ENCODE measurements at places on chromosomes 1 and 21. TPM values are rescaled to one million over a fixed set of nuclear protein-coding genes. Genes with fewer than 3 reads are reported as not detected.

AQP10 gene
- total RNA-seq, result not detected

DNA sequence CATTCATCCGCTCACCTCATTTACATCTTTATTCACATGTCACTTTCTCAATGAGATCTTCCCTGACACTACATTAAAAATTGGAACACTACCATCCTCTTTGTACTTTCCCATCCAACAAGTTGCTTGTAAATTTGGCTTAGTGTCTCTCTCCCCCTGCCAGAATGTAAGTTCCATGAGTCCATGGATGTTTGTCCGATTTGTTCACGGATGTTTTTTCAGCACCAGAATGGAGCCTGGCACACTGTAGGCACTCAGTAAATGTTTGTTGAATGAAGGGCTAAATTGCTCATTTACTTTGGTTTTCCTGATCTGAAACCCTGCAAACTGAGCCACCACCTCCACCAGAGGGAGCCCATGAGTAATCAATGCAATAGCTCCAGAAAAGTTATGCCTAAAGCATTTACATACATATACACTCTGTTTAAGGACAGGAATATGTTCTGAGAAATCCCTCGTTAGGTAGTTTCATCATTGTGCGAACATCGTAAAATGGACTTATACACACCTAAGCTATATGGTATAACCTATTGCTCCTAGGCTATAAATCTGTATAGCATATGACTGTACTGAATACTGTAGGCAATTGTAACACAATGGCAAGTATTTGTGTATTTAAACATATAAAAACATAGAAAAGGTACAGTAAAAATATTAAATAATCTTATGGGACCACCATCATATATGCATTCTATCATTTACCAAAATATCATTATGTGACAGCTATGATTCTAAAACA is 2.8 kb upstream of the EYA3 start:
- peak; percentile 72 for DNase-seq

GRCh38 chr21:41429925-41430491 is 4.0 kb downstream of the MX1 start:
- DNase-seq, result no peak

CLSTN1 gene
- 104 TPM for total RNA-seq

- DNase-seq, result no peak
Observed at GRCh38 chr1:101144671-101145448, 92.0 kb upstream of the S1PR1 start.

DNA sequence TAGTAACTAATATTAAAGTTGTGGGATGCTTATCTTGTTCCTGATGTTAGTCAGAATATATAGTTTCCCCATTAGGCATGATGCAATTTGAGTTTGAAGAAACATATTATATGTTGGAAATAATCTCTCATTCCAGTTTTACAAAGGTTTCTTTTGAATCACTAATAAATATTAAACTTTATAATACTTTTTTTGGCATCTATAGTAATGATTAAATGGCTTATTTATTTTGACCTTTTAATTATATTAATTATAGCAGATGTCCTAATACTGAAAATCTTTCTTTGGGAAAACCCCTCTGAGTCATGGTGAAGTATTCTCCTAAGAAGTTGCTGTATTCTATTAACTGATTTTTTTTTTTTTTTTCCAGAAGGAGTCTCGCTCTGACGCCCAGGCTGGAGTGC is 28.5 kb upstream of the PTGS2 start:
- no peak for DNase-seq

DNA sequence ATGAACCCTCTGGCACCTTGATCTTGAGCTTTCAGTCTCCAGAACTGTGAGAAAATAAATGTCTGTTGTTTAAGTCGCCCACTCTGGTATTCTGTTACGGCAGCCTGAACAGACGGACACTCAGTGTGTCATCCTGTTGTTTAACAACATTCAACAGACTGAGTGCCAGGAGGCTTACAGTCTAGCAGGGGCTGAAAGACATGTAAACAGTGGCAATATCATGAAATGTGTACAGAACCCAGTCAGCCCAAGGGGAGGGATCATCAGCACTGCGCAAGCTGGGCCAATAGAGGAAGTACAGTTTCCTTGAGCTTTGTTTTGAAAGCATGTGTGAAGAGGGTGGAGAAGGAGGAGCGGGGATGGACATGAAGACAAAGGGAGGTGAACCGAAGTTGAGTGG is 13.6 kb downstream of the DIP2A start:
- DNase-seq, result no peak

C1orf53 gene
- 0.75 TPM for total RNA-seq

INSRR gene
- 0.48 TPM for total RNA-seq

SEC16B gene
- 0.42 TPM for total RNA-seq

DNA sequence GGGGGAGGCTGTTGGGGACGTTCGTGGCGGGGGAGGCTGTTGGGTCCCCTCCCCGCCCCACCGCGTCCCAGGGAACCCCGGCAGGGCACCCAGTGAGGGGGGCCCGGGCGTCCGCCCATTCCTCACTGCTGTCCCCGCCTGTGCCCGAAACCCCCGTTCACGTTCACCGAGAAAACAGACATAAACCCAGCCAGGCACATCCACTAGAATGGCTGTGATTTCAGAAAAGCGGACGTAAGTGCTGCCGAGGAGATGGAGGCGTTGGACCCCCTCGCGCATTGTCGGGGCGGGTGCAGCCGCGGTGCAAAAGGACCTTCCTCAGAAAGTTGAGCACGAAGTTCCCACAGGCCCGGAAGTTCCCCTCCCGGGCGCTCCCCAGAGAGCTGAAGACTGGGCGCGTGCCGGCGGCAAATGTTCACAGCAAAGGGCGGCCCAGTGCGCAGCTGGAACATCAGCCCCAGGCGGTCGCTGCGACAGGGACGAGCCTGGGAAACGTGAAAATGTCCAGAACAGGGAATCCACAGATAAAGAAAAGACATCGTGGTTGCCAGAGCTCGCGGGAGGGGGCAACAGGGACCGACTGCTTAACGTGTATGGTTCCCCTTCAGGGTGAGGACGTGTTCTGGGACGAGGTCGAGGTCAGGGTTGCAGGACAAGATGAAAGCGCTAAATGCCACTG is 18.5 kb upstream of the SAMD11 start:
- peak; percentile 51 for DNase-seq

- DNase-seq, result no peak
Observed at GRCh38 chr1:154371436-154371835, 33.7 kb upstream of the IL6R start.

TEKT2 gene
- total RNA-seq, result not detected

GRCh38 chr1:94727846-94728715 is 92.1 kb upstream of the SLC44A3 start:
- DNase-seq, result no peak

DNA sequence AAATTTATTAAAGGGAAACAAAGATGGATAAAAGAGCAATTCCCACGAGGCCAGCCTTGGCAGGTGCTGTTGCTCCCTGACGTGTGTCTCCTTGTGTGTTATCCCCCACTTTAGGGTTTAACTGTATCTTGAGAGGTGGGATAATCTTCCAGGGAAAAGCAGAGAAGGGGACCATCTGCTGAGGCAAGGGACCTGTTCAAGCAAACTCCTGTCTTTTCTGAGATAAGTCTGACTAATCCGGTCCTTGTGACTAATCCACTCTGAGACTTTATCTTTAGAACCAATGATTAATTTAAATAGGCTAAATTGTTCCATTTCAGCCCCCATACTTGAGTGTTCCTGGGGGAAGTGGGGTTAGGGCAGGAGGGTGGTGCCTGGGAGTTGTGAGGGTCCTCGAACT is 163.6 kb downstream of the CAMTA1 start:
- no peak for DNase-seq

FCRL6 gene
- 6.0 TPM for total RNA-seq

- DNase-seq, result no peak
Observed at GRCh38 chr1:228180271-228180958, 14.8 kb downstream of the IBA57 start.

DNA sequence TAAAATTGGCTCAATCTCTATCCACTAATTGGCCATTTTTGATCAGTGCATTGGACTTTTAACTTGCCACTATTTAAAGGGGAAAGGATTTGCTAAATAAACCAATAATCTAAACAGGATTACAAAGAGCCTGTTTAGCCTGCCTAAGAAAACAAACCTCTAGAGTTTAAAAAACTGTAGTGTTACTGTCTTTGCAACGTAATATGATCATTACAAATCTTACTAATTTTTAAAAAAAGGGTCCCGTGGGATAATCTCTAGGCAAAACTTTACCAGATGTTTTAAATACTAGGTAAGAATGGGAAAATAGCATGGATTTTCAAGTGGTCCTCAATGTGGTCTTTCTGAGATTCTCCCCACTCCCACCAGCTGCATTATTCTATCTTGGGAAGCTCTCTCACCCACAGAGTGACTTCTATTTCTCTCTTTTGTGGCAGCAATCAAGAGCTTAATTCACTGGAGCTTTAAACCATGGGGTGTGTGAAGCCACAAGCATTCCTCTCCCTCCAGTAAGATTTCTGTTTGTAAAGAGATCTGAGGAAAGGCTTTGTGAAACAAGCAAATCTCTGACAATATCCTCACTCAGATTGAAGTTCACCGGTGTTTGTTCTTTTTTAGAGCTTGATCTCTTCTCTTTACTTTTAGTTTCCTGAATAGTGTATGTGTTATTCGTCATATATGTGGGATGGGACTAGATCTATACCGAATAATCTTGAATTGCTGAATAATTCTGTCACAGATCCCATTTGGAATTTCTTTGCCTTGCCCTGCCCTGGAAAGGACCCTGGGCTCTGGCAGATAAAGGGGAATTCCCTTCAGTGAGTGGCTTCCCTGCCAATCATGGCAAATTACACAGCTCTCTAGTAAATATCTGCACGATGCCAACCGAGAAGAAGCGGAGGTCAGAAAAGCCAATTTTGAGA is 132.2 kb downstream of the TLR5 start:
- DNase-seq, result no peak

TMEM51 gene
- 0.80 TPM for total RNA-seq

- no peak for DNase-seq
Observed at GRCh38 chr1:160548183-160548582, 25.1 kb upstream of the SLAMF6 start.

FAM167B gene
- 1.1 TPM for total RNA-seq

NBPF10 gene
- total RNA-seq, result 1.6 TPM

GRCh38 chr1:56977910-56978309 is 12.1 kb upstream of the C8B start:
- DNase-seq, result no peak

GSTM1 gene
- total RNA-seq, result not detected

GRCh38 chr21:39156024-39156423 is 27.2 kb downstream of the PSMG1 start:
- DNase-seq, result no peak

GRCh38 chr1:54051933-54052430 is 1.0 kb downstream of the TMEM59 start:
- DNase-seq, result no peak

DNA sequence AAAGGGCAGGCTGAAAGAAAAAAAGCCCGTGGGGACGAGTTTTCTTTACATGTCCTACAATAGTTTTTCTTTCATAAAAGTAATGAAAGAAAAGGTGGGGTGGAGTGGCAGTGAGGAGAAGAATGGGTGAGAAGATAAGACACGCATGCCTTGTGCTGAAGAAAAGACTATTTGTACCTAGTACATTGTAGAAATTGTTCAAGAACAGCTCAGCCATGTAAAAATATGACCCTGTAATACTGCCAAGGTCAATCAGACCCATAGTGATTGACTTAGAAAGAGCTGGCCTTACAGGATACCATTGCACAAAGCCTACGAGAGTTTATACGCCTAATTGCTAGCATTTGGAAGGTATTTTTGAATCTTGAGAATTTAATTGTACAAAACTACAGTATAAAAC is 126.0 kb upstream of the NRIP1 start:
- DNase-seq, result no peak

PADI2 gene
- 0.08 TPM for total RNA-seq

TRIM67 gene
- not detected for total RNA-seq

- DNase-seq, result no peak
Observed at GRCh38 chr1:18337757-18338156, 143.0 kb upstream of the KLHDC7A start.

- no peak for DNase-seq
Observed at GRCh38 chr1:31617218-31617915, at the start of gene HCRTR1. TSS of gene HCRTR1 (plus strand) at chr1:31617689. CDS start at chr1:31619193, 1,504 bp downstream.

DNA sequence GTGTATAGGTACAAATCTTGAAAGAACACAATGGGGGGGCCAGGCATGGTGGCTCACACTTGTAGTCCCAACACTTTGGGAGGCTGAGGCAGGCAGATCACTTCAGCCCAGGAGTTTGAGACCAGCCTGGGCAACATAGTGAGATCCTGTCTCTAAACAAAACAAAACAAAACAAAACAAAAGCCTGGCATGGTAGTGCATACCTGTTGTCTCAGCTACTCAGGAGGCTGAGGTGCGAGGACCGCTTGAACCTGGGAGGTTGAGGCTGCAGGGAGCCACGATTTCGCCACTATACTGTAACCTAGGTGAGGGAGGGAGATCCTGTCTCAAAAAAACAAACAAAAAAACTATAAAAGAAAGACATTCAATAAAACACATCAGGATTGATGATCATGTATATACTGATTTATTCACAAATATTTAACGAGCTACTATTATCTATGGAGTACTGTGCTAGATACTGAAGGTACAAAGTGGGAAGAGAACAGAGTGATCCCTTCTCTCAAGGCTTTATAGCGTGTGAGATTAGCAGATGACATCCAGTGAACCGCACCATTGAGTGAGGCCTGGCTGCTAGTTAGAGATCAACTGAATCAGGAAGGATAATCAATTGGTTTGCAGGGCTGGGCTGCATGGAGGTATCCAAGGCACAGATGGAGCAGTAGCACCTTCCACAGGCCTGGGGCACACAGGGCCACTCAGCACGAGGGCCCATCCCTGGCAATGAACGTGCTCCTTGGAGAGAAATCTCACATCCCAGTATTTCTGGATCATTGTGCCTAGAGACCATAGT is 26.4 kb downstream of the ELF3 start:
- no peak for DNase-seq

VWA5B1 gene
- total RNA-seq, result not detected

MCL1 gene
- 303 TPM for total RNA-seq

GRCh38 chr1:85151446-85151845 is 49.4 kb downstream of the SYDE2 start:
- no peak for DNase-seq

GRCh38 chr1:90616395-90616794 is 100.7 kb downstream of the BARHL2 start:
- no peak for DNase-seq

SLC30A2 gene
- total RNA-seq, result not detected

- no peak for DNase-seq
Observed at GRCh38 chr21:45469273-45470086, 64.5 kb downstream of the COL18A1 start.

NOS1AP gene
- not detected for total RNA-seq

TRIM33 gene
- total RNA-seq, result 43.8 TPM

DNA sequence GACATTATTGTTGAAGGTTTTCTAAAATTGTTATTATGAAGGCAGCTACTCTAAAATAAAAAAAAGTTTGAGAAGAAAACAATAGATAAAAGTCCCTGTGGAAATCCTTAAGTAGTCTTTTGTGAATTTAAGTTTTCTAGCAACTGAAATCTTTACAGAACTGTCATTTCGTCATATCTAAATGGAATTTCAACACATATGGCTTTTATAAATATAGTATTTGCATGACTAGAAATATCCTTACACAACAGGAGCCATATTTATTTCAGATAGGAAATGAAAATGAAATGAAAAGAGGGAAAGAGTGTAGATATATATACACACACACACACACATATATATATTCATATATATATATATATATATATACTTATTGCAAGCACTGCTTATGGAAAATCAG is 204.7 kb upstream of the RGS18 start:
- DNase-seq, result no peak
